ENCODE measurements at places on chromosomes 4 and X.
A peak's percentile ranks its signal among the peaks of the same experiment; 100 is the strongest.

- DNase-seq, result no peak
Observed at GRCh38 chrX:39845233-39845632, 252.5 kb downstream of the BCOR start.

DNA sequence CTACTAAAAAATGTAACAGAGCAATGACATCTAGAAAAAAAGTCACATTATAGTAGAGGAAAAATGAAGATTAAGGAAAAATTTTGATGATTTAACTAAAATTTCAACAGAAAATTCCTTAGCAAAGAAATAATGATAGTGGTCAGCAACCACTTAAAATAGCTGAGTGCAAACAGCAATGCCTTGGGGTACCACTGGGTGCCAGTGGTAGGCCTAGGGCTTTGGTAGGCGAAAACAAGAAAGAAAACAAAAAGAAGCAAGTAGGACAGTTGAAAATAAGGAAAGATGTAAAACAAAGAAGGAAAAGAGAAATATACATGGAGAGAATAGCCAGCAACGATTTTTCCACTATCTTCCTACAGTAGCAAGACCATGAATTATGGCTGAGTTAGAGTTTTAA lies 313.5 kb upstream of the IRS4 start:
- DNase-seq, result no peak

DNA sequence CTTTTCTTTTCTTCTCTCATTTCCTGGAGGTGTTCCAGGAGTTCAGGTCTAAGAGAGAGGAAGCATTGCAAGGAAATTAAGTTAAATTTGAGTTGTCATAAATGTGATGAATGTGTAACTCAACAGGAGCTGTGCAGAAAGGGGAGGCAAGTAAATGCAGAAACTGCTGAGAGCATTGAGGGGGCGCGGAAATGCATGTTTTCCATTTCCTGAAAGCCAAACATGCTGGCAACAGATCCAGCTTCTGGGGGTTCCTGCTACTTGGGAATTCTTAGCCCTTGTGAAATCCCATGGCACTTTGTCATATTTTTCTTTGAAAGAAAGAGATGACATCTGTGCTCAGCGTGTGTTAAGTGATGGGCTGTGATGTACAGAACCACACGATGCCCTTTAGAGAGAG lies 33.8 kb upstream of the NAP1L5 start:
- peak; percentile 71 for DNase-seq

GRCh38 chr4:6562931-6563901 lies 11.8 kb upstream of the MAN2B2 start:
- peak; percentile 15 for DNase-seq

DNA sequence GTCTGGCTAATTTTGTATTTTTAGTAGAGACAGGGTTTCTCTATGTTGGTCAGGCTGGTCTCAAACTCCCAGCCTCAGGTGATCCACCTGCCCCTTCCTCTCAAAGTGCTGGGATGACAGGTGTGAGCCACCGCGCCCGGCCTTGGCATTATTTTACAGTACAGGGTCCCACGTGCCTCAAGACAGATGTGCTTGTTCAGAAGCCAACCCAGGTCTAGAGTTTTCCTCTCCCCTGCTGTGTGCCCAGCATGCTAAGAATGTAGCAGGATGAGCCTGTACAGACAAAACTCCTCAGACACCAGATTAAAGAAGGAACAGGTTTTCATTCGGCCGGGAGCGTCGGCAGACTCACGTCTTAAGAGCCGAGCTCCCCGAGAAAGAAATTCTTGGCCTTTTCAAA lies 42.2 kb downstream of the CRLF2 start:
- DNase-seq, result no peak

GRCh38 chrX:154731184-154731583 lies 19.7 kb downstream of the GAB3 start:
- DNase-seq, result no peak

DNA sequence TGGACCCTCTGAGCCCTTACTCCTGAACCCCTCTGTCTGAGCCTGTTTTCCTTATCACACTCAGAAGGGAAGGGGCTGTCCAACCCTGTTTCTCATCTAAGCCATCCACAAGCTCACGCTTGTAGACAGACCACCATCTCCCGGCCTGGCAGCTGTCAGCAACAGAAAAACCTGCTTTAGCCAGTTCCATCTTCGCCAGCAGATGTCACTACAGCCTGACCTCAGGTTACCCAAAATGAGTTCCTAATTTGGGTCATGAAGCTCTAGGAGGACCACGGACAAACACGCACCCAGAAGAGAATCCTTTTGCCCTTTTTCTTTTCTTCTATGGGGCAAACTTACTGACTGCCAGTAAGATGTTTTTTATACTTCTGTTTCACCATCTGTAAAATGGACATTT lies 445.4 kb downstream of the BCOR start:
- DNase-seq, result peak; percentile 26

- DNase-seq, result no peak
Observed at GRCh38 chr4:998096-998691, 5.0 kb upstream of the SLC26A1 start.

DNA sequence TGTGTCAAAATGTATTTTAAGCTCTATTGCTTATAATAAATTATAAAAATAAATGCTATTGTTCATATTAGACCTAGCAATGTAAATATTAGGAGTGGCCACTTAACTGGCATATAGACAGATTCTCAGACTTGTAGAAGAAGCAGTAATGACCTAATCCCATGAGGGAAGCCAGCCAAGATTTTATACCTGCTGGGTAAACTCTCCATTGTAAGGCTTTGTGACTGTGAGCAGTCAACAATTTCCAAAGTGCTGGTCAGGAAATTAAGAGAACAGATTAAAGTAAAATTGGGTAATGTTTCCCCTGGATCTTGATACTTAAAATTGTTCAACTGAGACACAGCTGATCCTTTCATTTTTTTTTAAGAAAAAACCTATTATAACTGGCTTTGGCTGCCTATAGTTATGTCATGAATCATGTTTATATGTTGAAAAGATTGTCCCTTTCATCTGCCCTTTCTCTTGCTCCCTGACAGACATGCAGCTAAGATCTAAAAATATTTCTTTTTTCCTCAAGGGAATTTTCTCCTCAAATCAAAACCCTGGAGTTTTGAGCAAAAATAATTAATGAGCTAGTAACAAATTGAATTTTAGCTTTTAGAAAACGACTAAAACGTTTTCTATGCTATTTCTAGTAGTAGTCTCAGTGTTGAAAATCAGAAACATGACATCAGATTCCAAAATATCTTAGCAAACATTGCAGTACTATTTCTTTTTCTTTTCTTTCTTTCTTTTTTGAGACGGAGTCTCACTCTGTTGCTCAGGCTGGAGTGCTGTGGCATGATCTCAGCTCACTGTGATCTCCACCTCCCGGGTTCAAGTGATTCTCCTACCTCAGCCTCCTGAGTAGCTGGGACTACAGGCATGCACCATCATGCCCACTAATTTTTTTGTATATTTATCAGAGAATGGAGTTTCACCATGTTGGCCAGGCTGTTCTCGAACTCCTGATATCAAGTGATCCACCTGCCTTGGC lies 77.9 kb downstream of the ADGRL3 start:
- peak; percentile 4 for DNase-seq

DNA sequence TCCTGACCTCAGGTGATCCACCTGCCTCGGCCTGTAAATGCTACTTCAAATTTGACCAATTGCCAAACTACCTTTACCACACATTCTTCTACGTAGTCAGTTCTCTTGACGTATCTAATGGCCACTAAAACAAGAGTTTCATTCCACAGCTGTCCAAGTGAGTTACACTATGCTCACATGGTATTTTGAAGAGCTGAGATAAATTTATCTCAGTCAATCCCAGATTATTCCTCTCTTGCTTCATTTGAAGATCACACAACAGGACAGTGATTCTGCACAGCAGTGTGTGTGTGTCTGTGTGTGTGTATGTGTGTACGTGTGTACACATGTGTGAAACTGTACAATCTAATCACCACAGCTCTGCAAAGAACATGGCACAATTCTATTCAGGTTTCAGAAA lies 133.4 kb downstream of the APBB2 start:
- DNase-seq, result no peak
